ENCODE measurements at places on chromosomes 2 and 18. TPM values are rescaled to one million over a fixed set of nuclear protein-coding genes. Genes with fewer than 3 reads are reported as not detected.

DNA sequence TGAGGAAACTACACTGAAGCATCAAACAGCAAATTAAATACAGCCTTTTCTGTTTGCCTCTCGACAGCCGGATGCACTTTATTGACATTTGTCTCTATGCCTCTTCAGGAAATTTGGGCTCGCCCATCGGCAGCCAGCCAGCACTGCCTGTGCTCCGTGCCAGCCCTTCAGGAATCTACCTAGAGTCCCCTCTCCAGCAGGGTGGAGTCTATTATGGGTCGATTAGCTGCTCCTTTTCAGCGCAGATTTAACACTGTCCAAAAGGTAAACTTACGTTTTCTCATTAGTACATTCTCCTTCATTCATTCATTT is 91.5 kb downstream of the MYCN start:
- no peak for DNase-seq

- DNase-seq: no peak
Observed at GRCh38 chr18:24053211-24053610, 38.7 kb downstream of the TTC39C start.

- DNase-seq: no peak
Observed at GRCh38 chr18:48820483-48821250, 130.1 kb downstream of the SMAD7 start.

THSD7B gene
- 47.1 TPM for total RNA-seq

CROCC2 gene
- not detected for total RNA-seq
